ENCODE measurements at places on chromosomes 2 and 18. TPM values are rescaled to one million over a fixed set of nuclear protein-coding genes. Genes with fewer than 3 reads are reported as not detected.
A peak's percentile ranks its signal among the peaks of the same experiment; 100 is the strongest.

DNA sequence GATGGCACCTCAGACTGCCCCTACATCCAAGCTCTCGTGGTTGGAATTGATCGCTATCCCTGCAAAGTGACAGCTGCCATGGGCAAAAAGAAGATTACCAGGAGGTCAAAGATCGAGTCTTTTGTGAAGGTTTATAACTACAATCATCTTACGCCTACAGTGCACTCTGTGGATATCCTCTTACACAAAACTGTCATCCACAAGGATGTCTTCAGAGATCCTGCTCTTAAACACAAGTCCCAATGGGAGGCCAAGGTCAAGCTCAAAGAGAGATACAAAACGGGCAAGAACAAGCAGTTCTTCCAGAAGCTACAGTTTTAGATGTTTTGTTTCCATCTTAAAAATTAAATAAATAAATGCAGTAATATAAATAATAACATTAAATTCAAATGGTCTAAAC, 45.4 kb downstream of the INO80D start:
- no peak for DNase-seq

- no peak for DNase-seq
Observed at GRCh38 chr2:156077041-156077742, 255.3 kb downstream of the NR4A2 start.

- DNase-seq = no peak
Observed at GRCh38 chr2:8148260-8149006, 533.4 kb upstream of the ID2 start.

DNA sequence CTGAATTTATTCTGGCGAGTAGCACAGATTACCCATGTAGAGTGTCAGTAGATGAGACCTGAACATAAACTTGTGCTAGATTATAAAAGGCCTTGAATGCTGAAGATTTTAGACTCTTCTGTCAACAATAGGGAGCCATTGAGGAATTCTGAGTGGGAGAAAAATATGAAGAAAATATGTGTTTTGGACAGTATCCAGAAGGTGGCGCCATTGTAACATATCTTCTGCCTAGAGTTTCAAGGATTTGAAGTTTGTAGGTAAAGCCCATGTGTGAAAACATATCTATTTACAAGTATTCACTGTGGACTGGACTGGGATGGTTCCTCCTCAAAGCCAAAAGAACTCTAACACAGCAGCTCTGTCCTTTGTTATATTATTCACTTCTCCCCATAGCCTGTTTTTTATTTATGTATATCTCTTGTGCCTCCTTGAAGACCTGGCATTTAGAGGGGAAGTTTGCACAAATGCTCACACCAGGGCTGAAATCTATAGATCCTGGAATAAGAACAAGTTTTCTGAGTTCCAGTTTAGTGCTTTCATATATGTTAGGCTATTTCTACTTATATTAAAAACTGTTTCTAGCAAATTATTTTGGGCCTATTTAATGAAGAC, 124.9 kb downstream of the RDH14 start:
- DNase-seq = no peak

DNA sequence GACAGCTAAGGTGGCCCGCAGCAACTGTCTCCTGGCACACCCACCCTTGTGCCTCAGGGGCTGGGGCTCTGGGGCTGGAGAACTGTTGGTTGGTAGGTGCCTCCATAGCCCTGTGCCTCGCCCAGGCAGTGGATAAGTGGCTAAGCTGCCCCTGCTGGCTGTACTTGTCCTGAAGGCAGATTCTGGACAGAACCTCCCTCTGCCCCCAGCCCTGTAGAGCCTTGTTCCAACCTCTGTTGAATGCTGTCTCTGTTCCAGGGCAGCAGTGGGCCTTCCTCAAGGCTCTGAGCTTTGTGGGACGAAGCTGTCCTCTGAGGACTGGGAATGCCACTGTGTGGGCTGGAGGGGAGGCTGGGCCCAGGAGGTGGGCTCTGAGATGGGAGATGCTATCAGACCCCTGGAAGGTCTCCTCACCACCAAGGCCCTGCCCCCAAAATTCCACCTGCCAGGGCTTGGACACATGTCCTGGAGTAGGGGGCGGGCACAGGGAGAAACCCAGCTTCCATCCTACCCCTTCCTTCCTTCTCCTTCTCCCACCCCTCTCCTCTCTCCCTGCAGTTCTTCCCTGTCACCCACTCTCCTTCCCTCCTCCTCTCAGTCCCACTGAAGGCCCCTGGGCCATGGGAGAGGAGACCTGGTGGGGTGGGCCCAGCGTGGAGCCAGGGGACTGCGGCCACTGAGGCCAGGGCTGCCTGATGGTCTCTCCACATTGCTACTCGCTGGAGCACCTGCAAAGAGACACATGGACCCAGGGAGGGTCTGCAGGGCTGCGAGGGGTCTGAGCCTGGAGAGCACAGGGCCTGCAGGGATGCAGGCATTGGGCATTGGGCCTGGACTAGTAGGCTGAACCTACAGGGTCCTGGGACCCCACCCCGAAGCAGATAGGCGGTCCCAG, 1.7 kb upstream of the PDCD1 start:
- no peak for DNase-seq

- no peak for DNase-seq
Observed at GRCh38 chr2:235610696-235611257, 116.9 kb downstream of the AGAP1 start.

DNA sequence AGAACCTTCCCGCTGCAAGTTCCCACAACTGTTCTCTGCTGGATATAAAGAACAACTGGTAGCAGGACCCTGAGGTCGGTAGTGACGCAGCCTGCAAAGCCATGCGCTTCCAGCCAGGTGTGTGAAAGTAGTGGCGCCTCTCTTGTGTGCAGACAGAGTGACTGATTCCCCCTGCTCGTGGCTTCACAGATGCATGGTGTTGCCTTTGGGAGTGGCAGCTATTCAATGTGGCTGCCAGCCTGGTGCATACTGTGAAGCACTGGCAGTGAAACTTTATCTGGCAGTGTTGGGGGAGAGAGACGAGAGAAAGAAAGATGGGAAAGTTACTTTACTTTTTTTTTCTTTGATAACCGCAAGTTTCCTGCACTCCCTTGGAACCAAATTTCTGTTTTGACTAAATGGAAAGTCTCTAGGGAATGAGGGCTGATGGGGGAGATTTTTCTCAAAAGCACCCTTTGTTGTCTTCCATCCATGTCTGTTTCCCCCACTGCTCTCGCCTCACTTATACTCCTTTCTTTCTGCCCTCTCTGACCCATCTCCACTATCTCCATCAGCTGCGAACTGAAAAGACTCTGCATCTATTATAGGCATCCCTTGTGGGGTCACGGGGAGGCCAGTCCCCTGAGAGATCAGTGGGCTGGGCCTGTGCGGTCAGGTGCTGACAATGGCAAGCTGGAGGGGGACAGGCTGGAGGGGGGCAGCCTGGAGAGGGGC, 90.0 kb upstream of the TNP1 start:
- no peak for DNase-seq

DNA sequence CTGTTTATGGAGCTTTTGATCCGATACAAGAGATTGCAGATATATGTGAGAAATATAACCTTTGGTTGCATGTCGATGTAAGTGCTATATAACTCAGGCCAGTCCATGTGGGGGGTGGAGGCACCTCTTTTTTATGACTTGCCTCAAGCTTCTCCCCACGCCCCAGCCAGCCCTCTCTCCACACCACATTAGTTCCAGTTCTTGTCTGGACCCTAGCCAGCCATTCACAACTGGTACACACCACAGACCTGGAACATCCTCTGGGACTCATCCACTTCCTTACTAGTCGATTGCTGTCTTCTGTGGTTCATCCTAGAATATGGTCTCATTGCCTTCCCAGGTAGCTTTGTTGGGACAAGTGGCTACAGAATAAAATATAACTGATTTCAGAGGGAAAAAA, 31.0 kb downstream of the GAD1 start:
- no peak for DNase-seq

- no peak for DNase-seq
Observed at GRCh38 chr2:168566974-168567665, 111.0 kb downstream of the CERS6 start.

GRCh38 chr18:23049698-23050373, 85.4 kb upstream of the CABLES1 start:
- DNase-seq = no peak

- no peak for DNase-seq
Observed at GRCh38 chr2:236472720-236473495, 96.7 kb upstream of the ACKR3 start.

GRCh38 chr18:26956863-26957262, 91.4 kb upstream of the AQP4 start:
- no peak for DNase-seq

GRCh38 chr2:176491172-176491904, 222.1 kb downstream of the MTX2 start:
- DNase-seq = peak; percentile 56

DNA sequence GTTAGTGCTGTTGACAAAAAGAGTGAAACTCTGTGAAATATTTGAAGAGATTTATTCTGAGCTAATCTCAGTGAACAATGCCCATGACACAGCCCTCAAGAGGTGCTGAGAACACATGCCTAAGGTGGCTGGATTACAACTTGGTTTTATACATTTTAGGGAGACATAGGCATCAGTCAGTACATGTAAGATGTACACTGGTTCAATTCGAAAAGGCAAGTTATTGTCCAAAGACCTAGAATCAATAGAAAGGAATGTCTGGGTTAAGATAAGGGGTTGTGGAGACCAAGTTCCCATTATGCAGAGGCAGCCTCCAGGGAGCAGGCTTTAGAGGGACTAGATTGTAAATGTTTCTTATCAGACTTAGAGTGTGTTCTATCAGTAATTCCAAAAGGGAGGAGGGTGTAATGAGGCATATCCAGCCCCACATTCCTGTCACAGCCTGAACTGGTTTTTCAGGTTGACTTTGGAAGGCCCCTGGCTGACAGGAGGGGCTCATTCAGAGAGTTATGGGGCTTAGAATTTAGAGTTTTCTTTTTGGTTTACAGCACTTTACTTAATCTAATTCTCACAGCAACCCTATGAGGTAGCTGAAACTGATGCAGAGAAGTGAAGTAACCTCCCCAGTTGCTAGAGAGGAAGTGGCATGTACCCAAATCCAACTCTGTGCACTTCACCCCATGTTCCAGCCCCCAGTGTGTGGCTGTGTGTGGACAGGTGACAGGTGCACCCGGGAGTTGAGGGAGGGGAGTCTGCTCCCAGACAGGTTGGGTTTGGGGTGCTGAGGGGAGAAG, 28.3 kb upstream of the ASAP2 start:
- no peak for DNase-seq

- DNase-seq = no peak
Observed at GRCh38 chr18:79682894-79683625, 3.5 kb downstream of the CTDP1 start.

DNA sequence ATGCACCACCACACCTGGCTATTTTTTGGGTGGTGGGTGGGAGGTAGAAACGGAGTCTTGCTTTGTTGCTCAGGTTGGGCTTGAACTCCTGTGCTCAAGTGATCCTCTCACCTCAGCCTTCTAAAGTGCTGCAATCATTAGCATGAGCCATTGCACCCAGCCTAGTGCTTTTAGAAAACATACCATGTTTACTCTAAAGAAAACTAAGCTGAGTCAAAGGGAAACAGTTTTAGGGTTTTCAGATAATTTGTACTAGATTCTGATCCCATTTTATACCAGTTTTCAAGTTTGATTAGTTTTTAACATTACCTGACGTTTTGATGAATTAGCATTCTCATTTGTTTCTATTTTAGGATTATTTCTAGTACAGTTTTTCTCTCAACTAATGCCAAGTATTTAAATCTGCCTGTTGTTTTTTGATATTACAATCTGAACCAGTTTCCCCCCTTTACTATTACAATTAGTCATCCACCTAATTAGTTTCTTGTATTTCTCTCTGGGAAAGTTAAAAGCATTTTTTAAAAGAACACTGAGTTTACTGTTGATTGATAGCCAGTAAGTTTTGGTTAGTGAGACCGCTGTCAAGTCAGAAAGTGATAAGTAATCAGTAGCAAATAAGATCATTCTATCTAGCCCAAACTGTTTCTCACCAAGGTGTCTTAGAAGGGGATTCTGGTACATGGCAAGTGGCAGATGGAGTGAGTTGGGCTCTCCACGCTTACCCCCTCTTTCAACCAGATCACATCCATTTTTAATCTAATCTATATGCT, 24.2 kb upstream of the TBR1 start:
- no peak for DNase-seq

DNA sequence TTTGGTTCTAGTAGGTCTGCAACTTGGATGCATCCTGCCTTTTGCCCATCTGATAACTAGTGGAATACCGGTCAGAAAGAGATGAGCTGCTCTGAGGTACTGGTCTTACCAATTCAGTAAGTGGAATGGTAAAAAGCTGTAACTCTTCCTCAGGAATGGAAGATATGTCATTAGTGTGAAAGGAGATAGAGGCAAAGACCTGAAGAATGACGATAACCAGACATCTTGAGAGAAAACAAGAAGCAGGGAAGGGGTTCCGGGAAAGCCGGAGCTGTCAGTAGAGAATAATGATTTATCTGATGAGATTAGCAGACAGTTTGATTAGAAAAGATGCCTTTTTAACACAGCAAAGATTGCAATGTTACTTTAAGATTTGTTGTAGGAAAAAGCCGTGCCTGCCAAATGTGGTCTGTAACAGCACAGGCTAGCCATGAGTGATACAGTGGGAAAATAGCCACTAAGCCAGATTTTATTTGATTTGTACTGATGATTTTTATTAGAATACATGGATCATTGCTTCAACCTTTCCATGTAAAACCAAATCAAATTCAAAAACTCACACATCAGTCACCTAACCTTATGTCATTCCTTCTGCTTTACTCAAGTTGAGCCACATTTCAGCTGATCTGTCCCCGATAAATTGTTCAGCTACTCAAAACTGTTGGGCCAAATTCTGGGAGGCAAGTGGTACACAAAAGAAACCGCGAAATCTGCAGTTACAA, 110.0 kb downstream of the TCF4 start:
- DNase-seq = no peak

DNA sequence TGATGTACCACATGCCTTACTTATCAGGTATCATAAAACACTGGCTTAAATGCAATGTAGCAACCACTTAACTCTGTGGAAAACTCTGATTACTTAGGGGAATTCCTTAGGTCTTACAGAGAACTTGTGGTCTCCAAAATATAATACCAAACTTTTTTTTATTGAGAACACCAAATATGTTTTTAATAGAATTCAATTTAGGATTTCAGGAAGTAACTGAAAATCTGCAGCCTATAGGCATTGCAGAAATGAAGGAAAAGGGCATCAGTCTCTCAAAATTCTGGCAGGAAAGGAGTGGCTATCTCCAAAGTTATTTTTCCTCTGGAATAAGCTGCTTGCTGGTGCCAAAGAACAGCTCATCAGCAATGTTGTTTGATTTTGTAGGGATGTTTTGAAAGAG, 105.3 kb upstream of the UGP2 start:
- no peak for DNase-seq

DNA sequence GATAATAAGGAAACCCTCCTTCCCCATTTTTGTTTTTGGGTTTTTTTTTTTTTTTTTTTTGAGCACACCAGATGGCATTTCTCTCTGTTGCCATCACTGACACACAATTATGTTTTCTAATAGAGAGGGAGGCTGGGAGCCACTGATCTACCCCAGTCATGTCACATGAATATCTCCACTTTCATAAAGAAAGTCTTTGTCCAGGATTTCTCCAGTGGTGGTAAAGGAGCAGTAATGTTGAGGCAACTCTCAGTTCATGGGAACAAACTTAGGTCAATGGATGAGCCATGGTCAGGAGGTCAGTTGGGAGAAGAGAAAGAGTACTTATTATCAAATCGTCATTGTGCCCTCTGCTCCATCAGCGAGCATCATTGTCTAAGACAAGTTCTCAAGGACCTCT, 603.7 kb downstream of the ARHGAP15 start:
- no peak for DNase-seq

GRCh38 chr18:79950515-79951341, 725 bp downstream of the SLC66A2 start:
- DNase-seq = no peak

Gene IHH
- not detected for total RNA-seq

Gene ATP5F1A
- total RNA-seq = 409 TPM

Gene ALPG
- total RNA-seq = not detected

Gene CDH7
- not detected for total RNA-seq

Gene TMEM163
- 10.1 TPM for total RNA-seq

Gene SP140L
- 39.0 TPM for total RNA-seq

Gene ABCB11
- 0.18 TPM for total RNA-seq

Gene FKBP1B
- total RNA-seq = 4.1 TPM
